Activated naive CD4-positive, alpha-beta T cell treated with anti-CD3 and anti-CD28 coated beads for 36 hours (primary cell): ENCODE measurements at places on chromosomes 2 and 18.

- DNase-seq = no peak
These were observed 122.2 kb downstream of the SLC8A1 start for GRCh38 chr2:40329739-40330030.

DNA sequence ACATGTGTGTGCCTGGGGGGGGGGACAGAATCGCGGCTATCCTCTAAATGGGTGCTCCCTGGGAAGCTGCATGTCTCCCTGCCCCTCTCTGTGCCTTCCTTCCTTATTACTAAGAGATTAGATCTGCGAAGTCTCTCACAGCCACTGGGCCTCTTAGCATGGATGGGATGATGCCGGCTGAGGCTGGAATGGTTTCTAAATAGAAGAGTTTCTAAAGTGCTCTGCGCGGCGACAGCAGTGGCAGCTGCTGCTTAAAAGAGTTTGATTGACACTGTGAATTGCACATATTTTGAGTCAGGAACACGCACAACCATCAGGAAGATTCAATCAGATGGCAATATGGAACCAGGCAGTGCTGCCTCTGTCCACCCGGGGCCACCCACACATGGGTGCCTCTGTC, 163.8 kb downstream of the CLIP4 start:
- DNase-seq = no peak

- no peak for DNase-seq
These were observed 13.5 kb downstream of the ZFP36L2 start for GRCh38 chr2:43212931-43213330.

GRCh38 chr2:144156736-144157640, 362.9 kb downstream of the ZEB2 start:
- DNase-seq = no peak

DNA sequence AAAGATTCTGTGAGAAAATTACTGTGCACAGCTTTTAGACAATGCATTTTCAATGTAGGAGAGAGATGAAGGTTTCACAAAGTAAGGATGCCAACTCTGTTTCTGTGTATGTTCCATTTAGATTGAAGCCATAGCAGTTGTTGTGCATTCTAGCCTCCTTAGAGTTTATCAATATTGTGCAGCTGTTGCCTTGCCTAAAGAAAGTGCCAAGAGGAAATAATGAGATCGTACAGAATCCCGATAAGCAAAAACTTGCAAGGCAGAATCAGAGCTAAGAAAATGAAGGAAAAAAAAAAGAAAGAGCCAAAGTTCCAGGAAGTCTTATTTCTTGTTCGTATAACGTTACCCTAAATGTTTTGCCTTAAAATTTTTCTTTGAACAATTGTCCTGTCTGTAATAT, 965.0 kb downstream of the DCDC2C start:
- DNase-seq = no peak
